Neural progenitor cell (in vitro differentiated cells): ENCODE measurements at places on chromosomes 7 and 10. TPM values are rescaled to one million over a fixed set of nuclear protein-coding genes. Genes with fewer than 3 reads are reported as not detected.

Gene ASZ1
- total RNA-seq, result not detected in 2 replicates

Gene MALRD1
- 0.11 and 0.71 TPM in 2 replicates for total RNA-seq

- peak; percentile 53 for DNase-seq
- peaks cover 47% of the 10 kb centered on the region for H3K4me1 ChIP-seq
- H3K27me3 ChIP-seq, result peaks cover 10% of the 10 kb centered on the region
- no peak overlapping the region for H3K27ac ChIP-seq
- no peaks in the 10 kb centered on the region for H3K36me3 ChIP-seq
Measured at GRCh38 chr7:2517026-2517425, 2.5 kb upstream of the LFNG start.

DNA sequence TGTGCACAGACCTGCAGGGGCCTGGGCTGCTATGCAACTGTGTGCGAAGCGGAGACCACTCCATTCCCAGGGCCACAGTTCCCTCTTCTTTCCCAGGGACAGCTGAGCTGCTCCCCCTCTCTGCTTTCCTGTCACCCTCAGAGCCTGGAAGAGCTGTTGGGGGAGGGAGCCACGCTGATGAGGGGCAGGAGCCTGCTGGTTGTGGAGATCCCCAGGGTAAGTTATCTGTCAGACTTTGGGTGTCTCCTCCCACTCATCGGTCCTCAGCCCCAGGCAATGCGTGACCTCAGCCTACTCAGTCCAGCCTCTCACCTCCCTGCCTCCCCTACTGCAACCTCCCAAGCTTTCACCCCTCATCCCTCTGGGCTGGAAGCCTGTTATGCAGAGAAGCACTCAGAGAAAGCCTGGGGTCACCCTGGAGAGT, 53.5 kb downstream of the ZNF467 start:
- H3K4me1 ChIP-seq, result peaks cover 8% of the 10 kb centered on the region
- H3K27me3 ChIP-seq, result no peaks in the 10 kb centered on the region
- no peak overlapping the region for H3K4me3 ChIP-seq
- no peaks in the 10 kb centered on the region for H3K36me3 ChIP-seq
- no peak overlapping the region for H3K27ac ChIP-seq

DNA sequence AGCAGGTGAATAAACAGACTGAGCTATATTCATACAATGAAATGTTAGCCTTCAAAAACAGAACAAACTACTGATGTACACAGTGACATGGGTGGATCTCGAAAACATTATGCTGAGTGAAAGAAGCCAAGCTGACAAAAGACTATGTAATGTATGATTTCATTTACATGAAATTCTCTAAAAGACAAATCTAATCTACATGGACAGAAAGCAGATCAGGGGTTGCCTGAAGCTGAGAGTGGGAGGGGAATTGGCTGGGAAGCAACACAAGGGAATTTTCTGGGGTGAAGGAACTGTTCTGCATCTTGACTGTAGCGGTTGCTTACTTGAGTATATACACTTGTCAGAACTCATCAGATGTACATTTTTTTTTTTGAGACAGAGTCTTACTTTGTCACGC, 121.7 kb upstream of the SVIL start:
- no peaks in the 10 kb centered on the region for H3K36me3 ChIP-seq
- H3K27ac ChIP-seq, result no peak overlapping the region
- H3K27me3 ChIP-seq, result no peaks in the 10 kb centered on the region
- H3K4me3 ChIP-seq, result no peak overlapping the region
- no peak for DNase-seq
